ENCODE measurements at places on chromosomes 3 and 15.

DNA sequence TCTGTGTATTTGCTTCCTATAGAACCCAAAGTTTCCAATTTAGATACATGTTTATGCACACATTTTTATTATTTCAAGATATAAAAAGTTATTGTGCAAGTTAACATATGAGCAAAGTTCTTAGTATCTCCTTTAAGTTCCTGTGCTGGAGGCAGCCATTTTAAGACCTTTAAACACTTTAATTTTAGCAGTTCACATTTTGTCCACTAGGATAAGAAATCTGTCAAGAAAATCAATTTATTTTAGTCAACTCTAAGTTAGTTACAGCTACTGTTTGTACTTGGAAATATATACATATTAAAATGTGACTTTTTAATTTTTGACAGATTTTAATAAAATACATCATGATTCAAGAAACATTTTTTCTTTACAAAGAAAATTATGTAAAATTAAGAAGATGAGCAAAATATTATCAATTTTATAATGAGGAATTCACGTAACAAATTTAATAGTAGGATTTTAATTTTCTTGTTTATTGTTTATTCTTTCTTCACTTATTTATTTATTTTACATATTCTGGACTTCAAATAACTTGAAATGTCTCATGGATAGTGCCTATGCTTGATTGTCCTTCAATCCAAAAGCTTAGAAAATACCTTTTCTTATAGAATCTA is 402.6 kb upstream of the GBE1 start:
- no peak for DNase-seq

DNA sequence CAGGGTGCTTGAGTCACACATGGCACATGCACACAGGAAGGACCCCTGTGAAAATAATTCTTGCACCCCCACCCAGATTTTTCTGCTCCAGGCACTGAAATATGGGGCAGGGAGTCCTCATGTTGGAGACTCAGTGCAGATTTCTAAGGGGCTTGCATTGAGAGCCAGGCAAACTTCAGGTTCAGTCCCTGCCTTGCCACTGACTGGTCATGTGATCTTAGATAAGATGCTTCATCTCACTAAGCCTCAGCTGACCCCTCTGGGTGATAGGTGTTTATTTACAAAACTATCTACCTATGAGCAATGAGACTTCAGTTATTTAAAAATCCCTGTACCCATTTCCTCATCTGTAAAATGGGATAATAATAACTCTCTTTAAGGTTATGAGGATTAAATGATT is 30.1 kb upstream of the C3orf80 start:
- no peak for DNase-seq

GRCh38 chr3:151890721-151891141 is 17.3 kb downstream of the SUCNR1 start:
- DNase-seq = no peak

- no peak for DNase-seq
Measured at GRCh38 chr15:94346282-94346681, 114.9 kb downstream of the MCTP2 start.

GRCh38 chr15:92921215-92922131 is 21.3 kb downstream of the CHD2 start:
- no peak for DNase-seq

DNA sequence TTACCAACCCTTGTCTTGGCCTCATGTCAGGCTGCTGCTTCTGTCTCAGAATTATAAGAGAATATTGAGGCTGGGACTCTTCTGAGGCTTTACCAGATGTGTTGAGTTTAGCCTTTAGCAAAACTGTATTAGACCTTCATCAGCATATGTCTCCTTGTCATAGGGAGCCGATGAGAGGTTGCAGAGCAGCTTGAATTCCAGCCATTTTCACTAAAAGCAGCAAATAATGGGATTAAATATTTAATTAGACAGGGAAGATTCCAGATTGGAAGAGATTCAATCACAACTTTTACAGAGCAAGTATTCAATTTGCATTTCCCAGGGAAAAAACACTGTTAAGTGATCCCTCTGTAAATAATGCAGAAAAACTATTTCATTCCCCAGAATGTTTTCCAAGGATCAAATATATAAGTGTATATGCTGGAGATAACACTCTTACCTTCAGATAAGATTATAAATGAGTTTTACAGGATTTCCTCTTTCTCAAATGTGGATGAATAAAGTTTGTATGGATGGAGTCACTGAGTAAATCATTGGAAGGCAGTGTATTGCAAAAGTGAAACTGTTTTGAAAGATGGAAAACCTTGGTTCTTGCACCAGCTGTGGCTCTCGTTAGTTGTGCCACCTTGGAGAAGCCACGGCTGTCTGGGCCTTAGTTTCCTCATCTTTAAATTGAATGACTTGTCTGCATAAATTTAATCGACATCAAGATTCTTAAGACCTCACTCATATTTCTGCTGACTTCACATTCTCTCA is 466.4 kb upstream of the SGO1 start:
- DNase-seq = no peak

DNA sequence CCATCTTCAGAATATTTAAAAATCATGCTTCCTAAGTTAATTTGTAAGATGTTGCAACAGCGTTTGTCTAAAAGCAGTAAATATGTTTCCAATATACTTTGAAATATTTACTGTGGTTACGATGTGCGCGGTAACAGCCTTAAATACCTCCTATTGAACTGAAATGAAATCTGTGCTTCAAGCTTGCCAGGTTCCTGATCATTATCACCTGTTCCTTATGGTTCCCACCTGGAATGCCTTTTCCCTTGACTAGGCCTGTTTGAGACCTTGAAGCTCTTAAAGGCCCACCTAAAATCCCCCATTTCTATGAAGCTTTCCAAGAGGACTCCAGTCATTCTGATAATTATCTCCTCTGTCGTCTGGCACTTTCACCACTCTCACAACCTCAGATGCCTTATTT is 146.7 kb downstream of the NAALADL2 start:
- DNase-seq = no peak

- DNase-seq = no peak
Measured at GRCh38 chr3:168117853-168118313, 22.2 kb upstream of the GOLIM4 start.

DNA sequence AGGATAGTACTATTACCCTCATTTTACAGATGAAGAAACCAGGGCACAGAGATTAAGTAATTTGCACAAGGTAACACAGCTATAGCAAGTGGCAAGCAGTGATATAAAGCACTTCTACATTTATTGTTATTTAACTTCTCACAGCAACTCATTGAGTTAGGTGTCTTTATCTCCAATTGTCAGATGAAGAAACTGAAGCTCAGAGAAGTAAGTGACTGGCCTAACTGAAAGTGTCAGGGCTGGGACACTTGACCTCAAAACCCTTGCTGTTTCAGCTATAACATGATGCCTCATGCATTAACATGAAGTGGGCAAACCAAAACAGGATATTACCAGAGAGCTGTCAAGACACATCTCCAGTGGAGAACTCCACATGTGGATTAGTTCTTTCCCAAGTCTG is 65.8 kb upstream of the LEKR1 start:
- DNase-seq = no peak

DNA sequence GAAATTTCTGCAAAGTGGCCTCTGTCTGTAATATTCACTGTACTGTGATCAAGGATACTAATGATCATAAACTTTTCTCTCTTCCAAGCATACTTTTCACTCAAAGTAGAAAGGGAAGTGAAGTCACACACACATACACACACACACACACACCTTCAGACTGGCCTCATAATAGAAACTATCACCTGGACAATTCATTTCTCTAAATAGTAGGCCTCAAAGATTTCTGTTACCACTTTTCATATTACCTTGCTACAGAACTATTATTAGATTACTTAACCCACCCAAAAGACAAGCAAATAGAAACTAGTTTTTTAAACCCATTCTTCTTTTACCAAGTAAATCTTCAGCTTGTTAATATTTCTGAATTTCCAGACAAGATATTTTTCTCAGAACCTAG is 12.2 kb downstream of the CPB1 start:
- no peak for DNase-seq

GRCh38 chr15:75867449-75867848 is 24.2 kb downstream of the UBE2Q2 start:
- DNase-seq = no peak

GRCh38 chr15:45631776-45632175 is 3.1 kb upstream of the SQOR start:
- no peak for DNase-seq

DNA sequence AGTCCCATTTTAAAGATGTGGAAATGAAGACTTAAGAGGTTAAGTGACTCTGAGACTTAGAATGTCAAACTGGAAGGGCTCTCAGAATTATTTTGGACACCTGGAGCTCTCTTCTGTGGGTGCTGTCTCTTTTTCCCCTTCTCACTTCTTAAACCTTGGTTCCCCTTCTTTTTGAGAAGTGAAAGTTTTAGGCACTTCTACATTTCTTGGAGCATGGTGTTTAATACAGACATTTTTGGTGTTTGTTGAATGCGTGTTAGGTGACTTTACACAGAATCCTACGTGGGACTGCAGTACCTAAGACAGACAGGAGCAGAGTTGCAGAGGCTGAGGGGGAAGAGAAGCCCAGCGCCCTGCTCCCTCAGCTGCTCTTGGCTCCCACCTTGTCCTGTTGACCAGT is 133.3 kb downstream of the MDFIC2 start:
- DNase-seq = no peak

DNA sequence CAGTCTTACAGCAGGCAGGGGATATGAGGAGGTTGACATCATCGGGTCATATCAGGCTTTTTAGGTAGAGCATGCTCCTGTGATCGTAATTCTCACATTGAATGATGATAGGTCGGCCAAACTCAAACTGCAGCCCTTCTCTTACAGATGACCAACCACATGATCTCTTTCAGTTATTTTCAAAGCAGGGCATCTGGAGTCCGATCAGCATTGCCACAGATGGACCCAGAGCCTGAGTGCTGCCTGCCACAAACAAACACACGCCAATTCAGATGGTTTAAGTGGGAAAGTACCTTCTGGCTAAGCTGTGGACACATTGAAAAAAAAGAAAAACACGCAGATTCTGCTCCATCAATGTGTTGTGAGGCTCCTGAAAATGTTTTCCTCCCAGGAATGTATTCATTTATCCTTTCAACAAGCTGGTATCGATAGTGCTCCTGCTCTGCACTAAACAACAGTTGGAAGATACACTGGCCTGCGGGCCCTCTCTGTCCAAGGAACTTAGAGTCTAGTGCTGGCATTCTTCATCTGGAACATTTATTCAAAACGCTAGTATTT is 31.2 kb downstream of the ARPP21 start:
- DNase-seq = no peak

DNA sequence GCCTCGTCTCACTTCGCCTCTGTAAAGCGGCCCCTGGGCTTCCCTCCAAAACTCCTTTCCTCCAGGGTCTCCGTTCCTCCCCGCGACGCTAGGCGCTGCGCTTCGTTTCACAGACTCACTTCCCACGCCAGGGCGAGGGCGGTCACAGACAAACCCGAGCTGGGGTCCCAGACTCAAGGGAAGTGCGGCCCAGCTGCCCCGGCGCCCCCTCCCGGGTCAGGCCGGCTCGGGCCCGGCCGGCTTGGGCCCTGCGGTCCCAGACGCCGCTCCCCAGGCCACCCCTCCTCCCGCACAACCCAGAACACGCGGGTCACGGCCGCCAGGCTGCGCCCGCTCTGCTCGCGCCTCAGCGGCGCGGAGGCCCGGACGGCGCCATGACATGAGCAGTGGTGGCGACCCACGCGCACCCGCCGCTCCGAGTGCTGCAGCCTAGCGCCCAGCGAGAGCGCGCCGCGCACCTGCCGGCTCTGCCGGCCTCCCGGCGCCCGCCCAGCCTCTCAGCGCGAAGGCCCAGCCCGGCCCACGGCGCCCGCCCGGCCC is 547 bp downstream of the NUP210 start:
- DNase-seq = peak; percentile 68

DNA sequence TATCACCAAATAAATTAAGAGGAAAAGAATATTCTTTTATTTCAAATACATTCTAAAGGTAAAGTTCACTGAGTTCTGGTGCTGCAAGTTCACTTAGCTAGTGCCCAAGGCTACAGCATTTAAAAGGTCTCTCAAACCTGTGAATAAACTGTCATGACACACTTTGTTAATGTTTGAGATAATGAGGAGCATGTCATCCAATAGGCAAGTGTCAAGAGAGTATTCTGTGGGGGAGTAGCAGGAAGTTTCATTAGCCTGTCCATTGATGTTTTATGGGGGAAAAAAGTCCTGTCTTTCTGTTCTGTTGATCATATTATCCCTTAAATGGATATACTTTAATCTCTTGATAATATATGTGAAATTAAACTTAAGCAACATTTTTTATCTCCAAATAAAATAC is 4.0 kb downstream of the SPESP1 start:
- DNase-seq = no peak

- peak; percentile 18 for DNase-seq
Measured at GRCh38 chr3:46703013-46703520, 1.9 kb downstream of the TMIE start.

DNA sequence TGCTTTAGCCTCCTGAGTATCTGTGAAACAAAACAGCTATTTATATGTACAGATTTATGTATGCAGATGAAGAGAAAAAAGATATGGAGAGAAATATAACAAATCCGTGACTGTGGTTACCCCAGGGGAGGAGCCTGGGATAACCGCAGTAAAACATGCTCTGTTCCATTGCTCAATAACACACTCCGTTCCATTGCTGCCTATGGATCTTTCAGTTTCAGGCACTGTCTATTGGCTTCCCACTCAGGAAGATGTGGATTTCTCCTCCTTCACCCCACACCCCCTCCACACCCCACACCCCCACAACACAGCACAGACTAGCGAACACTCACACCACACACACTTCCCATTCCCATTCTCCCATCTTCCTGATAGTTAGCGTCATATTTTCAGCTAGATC is 47.9 kb downstream of the CDCP1 start:
- DNase-seq = no peak

GRCh38 chr3:10788451-10788850 is 27.6 kb upstream of the SLC6A11 start:
- DNase-seq = no peak

DNA sequence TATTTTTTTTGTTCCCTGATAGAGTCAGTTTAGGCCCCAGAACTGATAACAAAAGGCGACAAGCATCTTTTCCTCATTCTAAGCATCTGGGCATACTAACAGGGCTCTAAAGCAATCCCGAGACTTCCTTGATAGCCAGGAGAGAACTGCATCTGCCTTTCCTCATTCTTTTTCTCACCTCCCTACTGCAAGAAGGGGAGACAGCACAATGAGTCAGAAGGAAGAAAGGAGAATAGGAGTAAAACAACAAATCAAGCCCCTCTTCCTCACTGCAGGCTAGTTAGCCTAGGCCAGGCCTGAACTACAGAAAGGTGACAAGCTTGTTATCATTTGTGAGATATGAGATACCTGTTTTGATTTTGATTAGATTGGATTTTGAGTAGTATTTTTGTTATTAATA is 97.9 kb downstream of the NAALADL2 start:
- no peak for DNase-seq

GRCh38 chr3:100613721-100614390 is 4.5 kb downstream of the ADGRG7 start:
- no peak for DNase-seq
